ENCODE measurements at places on chromosomes 2 and 18. TPM values are rescaled to one million over a fixed set of nuclear protein-coding genes. Genes with fewer than 3 reads are reported as not detected.

- DNase-seq: no peak
Measured at GRCh38 chr2:222919841-222920526, 59.1 kb downstream of the ACSL3 start.

- no peak for DNase-seq
Measured at GRCh38 chr2:69118609-69119008, 105.6 kb downstream of the ANTXR1 start.

GRCh38 chr18:33804258-33804657 is 226.2 kb downstream of the ASXL3 start:
- no peak for DNase-seq

Gene CPLX4
- total RNA-seq: not detected

Gene CRYGD
- not detected for total RNA-seq

Gene MDH1
- 186 TPM for total RNA-seq

All from activated T-helper 1 cell treated with anti-CD3 and anti-CD28 coated beads, Interleukin-12 subunit alpha, Interleukin-12 subunit beta, Interleukin-2, Interleukin-4 antibody, amounts not matched to agents 30 ng/mL and 10 ng/mL and 1 ng/mL, durations not matched to agents 14 hours and 24 hours and 36 hours (primary cell).